ENCODE measurements at places on chromosomes 1 and 21.
A peak's percentile ranks its signal among the peaks of the same experiment; 100 is the strongest.

GRCh38 chr1:214602764-214603657 is at the start of gene CENPF:
Gene CENPF, plus strand, starts transcription at chr1:214603195. Its CDS starts 10,560 bp downstream, at chr1:214613755.
- peak; percentile 98 for DNase-seq

DNA sequence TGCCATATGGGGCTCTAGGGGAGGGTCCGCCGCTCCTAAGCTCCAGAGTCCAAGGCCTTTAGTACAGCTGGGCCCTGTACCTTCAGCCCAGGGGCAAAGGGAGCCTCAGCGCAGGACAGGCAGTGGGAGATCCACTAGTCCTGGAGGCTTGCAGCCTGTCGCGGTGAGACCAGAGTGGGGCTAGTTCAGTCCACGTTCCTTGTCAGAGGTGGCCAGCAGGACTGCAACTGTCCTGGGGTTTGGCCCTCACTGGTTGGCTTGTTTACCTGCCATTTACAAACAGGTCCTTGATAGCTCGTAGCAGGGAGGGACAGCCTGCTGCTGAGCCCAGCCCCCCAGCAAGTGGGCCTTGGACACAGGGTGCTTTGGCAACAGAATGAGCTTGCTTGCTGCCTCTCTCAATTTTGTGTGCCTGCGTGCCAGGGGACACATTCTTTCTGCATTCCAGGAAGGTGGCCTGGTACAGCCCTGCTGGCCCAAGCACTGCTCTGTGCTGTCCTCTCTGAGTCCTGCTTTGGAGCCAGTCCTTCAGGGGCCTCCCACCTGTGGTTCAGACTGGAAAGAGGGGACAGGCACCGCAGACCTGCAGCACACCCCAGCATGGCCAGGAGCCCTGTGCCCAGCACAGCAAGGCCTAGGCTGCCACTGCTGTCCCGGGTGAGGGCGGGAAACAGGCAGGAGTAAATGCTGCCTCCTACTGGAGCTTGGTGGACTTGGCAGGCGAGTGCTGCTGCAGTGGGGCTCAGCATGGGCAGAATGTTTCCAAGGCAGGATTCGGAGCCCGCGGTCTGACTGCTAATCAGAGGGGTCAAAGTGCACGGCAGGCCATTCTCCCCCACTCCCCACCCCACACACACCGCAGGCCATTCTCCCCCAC is 15.2 kb downstream of the H6PD start:
- DNase-seq = no peak

- no peak for DNase-seq
These were observed 69.2 kb downstream of the MORN1 start for GRCh38 chr1:2322065-2322571.

DNA sequence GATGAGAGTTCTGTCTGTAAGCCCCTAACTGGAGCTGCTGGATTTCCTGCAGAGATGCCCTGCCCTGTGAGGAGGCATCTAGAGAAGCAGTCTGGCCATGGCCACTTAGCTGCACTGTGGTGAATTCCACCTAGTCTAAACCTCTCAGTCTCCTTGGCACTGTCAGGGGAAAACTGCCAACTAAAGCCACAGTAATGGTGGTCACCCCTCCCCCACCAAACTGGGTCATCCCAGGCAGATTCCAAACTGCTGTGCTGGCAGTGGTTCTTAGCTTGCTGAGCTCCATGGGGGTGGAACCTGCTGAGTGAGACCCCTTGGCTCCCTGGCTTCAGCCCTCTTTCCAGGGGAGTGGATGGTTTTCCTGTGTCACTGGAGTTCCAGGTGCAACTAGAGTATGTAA is 740.6 kb downstream of the RWDD3 start:
- no peak for DNase-seq

Measured in NCI-H2081 treated with DMSO at 0.1 percent for 48 hours (cell line).